ENCODE measurements at places on chromosomes 6 and 20.

GRCh38 chr6:6008648-6009421 lies 2.1 kb upstream of the NRN1 start:
- no peak for DNase-seq

DNA sequence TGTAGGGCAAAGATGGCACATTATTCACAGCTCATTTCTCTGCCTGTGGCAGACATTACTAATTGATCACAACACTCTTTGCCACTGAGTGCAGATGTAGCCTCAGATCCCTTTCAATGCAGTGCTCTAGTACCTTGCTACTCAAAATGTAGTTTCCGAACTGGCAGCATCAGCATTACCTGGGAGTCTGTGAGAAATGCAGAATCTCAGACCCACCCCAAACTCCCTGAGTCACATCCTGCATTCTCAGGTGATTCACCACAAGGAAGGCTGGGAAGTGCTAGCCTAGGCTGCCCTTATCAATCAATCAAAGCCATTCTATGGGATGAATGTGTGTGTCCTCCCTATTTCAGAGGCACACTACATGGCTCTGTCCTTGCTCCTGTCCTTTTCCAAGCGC lies 58.5 kb downstream of the PCNA start:
- DNase-seq, result no peak

- DNase-seq, result no peak
These were observed 75.9 kb upstream of the LOC128125822 start for GRCh38 chr6:63496361-63496804.

GRCh38 chr20:39660226-39660625 lies 698.1 kb downstream of the DHX35 start:
- DNase-seq, result no peak

DNA sequence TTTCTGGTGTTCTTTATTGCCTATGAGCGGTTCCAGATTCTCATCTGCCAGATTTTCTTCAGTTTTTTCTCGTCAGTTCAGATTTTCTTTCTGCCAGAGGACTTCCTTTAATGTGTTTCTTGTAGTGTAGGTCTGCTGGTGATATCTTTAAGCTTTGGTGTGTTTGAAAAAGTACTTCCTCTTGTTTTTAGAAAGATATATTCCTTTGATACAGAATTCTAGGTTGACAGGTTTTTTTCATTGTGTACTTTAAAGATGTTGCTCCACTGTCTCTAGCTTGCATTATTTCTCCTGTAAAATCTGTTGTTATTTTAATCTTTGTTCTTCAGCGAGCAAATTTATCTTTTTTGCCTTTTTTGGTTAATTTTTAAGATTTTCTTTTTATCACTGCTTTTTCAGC lies 36.9 kb downstream of the ASXL1 start:
- no peak for DNase-seq

GRCh38 chr20:55882910-55883309 lies 122.4 kb downstream of the CBLN4 start:
- no peak for DNase-seq

DNA sequence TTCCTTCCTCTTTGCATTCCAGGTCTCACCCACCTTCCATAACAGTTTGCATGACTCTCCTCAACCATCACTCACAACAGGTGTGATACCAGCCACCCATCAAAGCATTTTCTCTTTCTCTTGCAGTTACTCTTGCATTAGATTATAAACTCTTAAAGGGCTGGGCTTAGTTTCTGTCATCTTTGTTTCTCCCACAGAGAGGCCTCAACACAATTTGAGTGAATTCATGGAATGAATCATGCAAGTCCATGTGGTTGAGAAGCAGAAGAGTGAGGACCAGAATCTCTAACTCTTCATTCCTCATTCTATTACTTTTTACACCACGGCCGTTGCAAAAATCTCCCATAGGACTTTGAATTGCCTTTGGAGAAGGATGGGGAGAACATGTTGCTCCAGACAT lies 31.4 kb downstream of the OGFRL1 start:
- no peak for DNase-seq

- DNase-seq, result no peak
These were observed 2.4 kb upstream of the CCR6 start for GRCh38 chr6:167120583-167120903.

GRCh38 chr6:149128489-149129145 lies 188.9 kb upstream of the TAB2 start:
- DNase-seq, result peak; percentile 13

DNA sequence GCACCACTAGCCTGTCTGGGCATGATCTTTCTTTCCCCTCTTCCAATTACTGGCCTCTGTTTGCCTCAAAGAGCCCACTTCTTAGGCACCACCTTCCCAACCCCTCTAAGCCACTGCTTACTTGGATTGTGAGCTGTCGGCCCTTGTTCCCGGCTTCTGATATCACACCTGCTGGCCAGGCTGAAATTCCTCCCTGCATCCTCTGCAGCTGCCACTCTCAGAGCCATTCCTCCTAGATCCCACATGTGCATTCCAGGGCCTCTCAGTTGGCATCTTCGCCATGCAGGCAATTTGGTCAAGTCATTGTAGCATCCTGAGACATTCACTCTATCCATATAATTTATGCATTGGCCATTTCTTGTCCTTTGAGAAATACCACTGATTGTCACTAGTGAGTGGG lies 135.9 kb downstream of the OLIG3 start:
- DNase-seq, result no peak

GRCh38 chr6:92201618-92202017 lies 1217.7 kb downstream of the EPHA7 start:
- DNase-seq, result no peak

GRCh38 chr6:138959521-138959920 lies 28.5 kb downstream of the REPS1 start:
- DNase-seq, result no peak

Measured in activated gamma-delta T cell treated with Interleukin-2 at 50 U/mL for 16 hours (primary cell).